NCI-H1105 (cell line): ENCODE measurements at places on chromosomes 3 and 15.

DNA sequence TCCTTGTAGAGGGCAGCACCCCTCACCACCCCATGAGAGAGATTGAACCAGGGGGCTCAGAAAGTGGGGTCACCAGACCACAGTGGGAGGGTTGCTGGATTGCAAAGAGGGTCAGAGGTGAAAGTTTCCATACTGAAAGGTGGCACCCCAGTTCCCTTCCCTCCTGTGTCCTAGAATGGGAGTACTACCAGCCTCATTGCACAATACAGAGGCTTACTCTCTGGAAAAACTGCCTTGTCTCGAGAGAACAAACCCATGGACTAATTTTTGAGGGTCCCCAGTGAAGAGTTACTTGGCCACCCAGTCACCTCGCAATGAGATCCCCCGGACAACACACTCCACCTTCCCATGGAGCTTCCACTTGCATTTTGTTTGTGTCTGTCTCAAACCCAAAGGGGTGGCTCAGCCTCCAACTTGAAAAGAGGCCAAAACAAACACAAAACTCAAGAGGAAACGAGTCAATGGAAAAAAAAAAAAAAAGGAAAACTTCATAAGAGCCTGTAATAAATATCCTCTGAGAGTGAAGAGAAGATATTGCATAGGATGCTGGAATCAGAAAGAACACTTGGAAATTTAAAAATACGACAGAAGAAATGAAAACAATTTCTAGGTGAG lies 18.6 kb downstream of the MESP2 start:
- peak; percentile 44 for DNase-seq

DNA sequence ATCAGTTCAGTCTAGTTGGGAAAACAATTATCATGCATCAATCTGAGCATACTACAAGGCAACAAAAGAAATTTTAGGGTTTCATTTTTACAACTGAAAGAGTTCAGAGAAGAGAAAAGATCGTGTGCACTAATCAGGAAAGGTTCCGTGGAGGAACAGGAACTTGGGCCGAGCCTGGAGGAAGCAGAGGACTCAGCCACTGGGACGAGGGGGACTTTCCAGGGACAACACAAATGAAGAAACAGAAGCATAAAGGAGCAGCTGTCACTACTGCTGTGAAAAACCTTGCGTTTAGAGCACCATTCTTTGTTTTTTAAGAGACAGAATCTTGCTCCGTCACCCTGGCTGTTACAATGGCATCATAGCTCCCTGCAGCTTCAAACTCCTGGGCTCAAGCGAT lies 60.5 kb downstream of the MYO1E start:
- no peak for DNase-seq

- DNase-seq, result no peak
Observed at GRCh38 chr15:47384341-47384740, 333.0 kb upstream of the SEMA6D start.

GRCh38 chr3:106473576-106474475 lies 605.0 kb upstream of the CBLB start:
- no peak for DNase-seq

- no peak for DNase-seq
Observed at GRCh38 chr3:125481786-125482185, 38.2 kb downstream of the SNX4 start.

- no peak for DNase-seq
Observed at GRCh38 chr3:38111696-38112377, 25.1 kb downstream of the ACAA1 start.

DNA sequence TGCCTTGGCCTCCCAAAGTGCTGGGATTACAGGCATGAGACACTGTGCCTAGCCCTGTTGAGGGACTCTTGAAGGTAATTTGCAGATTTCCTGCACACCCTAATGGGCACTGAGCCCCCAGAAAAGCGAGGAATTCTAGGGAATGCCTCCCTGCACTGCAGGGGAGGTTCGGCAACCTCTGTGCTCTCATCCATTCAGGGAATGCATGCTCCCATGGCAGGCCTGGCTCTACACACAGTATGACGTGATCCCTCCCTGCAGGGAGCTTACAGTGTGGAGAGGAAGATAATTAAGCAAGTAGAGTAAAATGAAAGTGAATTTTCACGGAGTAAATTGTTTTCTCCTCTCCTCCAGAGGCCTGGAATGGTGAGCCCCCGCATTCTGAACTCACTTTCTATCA lies 133.3 kb upstream of the HACD2 start:
- no peak for DNase-seq

GRCh38 chr15:84773716-84774115 lies 25.3 kb downstream of the ZNF592 start:
- DNase-seq, result no peak

DNA sequence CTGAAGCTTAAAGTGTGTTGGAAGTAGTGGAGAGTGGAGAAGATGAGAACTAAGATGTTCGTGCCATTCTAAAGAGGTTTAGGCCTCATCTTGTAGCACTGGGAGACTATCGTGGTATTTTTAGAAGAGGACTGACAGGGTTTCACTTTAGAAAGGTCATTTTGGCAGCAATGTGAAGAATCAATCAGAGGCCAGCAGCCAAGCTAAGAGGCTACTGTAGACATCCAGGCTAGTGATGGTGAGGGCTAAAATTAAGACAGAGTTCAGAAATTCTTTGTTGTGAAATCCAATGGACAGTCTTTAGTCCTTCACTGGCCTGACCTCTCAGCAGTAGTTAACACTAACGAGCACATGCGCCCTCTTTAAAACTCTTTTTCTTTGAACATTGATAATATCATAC lies 288.2 kb downstream of the TBL1XR1 start:
- DNase-seq, result no peak

- peak; percentile 83 for DNase-seq
Observed at GRCh38 chr3:150059729-150060128, 89.0 kb upstream of the PFN2 start.

- peak; percentile 9 for DNase-seq
Observed at GRCh38 chr15:61634837-61635236, 405.7 kb upstream of the RORA start.

DNA sequence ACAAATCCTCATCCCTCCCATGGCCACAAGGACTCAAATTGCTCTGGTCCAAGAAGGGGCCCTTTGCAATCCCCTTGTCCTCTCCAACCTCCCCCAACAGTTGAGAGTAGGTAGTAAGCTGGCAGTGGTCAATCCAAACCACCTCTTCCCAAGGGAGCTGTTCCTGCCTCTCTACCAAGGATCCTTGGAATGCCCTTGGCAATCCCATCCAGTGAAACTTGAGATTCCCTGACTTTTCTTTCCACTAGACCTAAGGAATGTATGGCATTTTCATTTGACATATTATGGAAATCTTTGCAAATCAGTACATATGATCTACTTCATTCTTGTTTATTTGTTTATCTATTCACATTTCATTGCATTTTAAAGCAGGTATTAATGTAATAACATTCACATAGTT lies 4.8 kb upstream of the RBP2 start:
- DNase-seq, result no peak

- DNase-seq, result no peak
Observed at GRCh38 chr15:40776537-40777141, 6.9 kb downstream of the C15orf62 start.

- no peak for DNase-seq
Observed at GRCh38 chr3:69321301-69322157, 64.4 kb downstream of the FRMD4B start.

DNA sequence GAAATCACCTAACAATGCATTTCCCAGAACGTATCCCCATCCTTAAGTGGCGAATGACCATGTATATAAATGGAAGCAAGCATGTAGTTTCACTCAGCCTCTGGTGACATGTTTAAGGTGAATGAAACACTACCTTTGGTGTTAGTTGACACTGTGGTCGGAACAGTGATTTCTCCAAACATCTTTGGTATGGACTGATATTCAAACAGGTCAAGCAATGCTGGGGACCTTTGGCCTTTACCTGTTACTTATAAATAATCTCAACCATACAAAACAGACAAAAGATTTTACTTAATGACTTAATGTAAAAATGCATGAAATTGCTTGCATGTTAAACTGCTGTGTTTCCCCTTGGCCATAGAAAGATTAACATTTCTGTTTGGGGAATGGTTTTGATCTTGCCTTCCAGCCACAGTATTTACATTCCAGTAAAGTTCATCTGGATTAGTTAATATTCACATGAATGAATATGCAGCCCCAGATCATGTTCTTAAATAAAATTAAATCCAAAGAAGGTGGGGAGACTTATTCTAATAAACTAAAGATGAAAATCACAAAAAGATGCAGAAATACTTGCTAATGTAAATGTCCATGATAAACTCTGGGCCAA lies 74.4 kb upstream of the HES1 start:
- DNase-seq, result no peak

DNA sequence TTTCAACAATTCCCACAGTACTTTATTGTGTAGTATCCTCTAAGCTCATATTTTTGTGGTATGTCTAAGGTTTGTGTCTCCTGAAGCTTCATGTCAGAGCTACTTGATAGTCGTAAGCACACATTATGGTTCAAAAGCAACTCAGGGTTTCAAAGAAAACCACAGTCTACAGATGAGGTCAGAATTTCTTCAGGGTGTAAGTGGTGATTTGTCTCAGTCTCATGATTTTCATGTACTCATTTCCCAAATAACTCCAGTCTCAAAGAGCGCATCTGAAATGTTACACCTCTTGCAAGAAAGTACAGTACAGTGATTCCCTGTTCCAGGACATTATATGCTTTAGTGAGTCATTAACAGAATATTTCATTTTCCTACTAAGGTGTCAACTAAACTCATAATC lies 47.5 kb upstream of the SSR3 start:
- no peak for DNase-seq

DNA sequence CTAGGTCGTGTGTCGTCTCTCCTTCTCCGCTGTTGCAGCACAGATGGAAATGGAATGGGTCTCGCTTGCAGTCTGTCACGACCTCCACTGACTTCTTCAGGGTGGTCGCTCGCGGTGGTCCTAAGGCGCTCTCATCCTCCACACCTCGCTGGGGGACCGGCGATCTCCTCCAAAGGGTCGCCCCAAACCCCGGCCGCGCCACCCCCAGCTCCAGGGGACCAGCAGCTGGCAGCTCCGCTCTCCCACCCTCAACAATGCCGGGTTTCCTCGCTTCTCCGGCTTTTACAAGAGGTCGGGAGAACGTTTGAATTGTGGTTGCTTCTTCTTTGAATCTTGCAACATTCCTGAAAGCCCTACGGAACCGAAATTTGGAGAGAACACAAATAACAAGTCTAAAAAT lies 25.9 kb downstream of the SERP1 start:
- no peak for DNase-seq

DNA sequence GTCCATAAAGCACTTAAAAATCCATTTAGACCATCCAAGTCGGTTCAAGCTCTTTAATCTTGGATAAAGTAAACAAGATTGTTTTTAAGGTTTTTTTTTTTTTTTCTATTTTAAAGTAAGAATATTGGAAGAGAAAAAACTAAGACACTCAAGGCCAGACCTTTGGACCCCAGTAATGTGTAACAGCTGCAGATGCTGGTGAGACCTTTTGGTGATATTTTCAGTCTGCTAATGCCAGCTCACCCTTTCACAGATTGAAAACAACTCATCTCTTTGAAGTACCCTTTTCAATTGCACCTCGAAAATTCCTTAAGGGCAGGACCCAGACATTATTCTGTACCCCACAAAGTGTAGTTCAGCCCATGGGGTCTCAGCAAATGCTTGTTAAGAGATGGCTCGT lies 260.7 kb upstream of the CTNNB1 start:
- DNase-seq, result no peak

DNA sequence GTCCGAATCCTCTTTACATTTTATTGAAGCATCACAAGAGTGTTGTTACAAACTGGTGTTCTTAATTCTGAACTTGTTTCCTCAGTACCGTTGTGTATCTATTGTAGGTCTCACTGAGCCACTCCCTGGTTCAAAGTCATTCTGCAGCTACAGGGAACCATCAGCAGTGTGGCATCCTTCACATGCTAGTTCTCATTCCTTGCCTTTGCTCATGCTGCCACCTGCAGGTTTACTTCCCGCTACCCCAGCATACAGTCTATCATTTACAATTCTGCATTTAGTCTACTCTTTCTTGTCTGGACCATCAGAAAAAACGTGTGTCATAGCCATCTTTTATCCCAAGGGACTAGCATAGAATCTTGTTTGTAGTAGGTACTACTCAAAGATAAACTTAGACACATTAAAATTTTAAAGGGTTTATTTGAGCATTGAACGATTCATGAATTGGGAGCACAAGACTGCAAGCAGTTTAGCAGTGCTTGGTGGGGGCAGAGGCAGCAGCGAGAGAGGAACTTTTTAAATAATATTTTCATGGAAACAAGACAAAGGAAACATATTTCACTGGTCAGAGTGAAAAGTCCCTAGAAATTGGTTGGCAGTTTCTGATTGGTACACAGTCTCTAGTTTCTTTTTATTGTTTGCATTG lies 402.1 kb downstream of the CADM2 start:
- DNase-seq, result peak; percentile 12

DNA sequence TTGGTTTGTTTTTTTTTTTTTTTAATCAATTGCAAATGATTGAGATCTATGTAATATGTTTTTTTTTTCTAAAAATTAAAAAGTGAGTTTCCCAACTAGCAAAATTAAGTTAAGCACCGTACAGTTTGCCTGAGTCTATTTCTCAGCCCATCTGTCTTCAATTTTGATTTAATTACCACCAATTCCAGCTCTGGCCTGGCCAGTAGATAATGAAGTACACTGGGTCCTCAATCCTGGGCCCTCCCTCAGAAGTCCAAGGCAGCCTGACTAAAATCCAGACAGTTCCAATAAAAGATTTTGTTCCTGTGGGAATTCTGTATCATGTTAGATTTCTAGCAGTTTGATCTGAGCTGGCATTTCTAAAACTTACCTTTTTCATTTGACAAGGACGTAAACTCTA lies 887.2 kb downstream of the NAALADL2 start:
- no peak for DNase-seq

- DNase-seq, result no peak
Observed at GRCh38 chr3:197522881-197523441, 32.8 kb downstream of the BDH1 start.

DNA sequence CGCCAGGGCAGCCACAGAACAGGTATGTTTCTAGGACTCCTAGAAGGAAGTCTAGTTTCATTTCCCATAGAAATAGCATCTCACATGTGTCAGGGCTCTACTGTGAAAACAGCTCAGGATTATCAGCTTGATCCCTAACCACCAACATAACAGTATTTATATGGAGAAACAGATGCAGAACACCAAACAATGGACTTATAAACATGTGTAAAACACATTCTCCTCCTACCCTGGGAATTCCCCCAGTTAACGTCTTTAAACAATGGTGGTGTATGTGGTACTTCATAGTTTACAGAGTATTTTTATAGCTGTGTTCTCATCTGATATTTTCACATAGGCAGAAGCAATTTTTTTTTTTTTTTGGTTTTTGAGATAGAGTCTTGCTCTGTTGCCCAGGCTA lies 9.7 kb downstream of the TNFSF10 start:
- DNase-seq, result no peak

- no peak for DNase-seq
Observed at GRCh38 chr3:72332689-72333088, 515.6 kb downstream of the SHQ1 start.

- no peak for DNase-seq
Observed at GRCh38 chr3:48470286-48470685, 23.7 kb downstream of the ATRIP start.

- no peak for DNase-seq
Observed at GRCh38 chr3:10945683-10946287, 46.8 kb upstream of the SLC6A1 start.
